ENCODE measurements at places on chromosomes 11 and 22. TPM values are rescaled to one million over a fixed set of nuclear protein-coding genes. Genes with fewer than 3 reads are reported as not detected.

GRCh38 chr22:43569111-43569510 is 157.3 kb downstream of the MPPED1 start:
- DNase-seq: no peak

- no peak for DNase-seq
These were observed 161.1 kb downstream of the TEAD1 start for GRCh38 chr11:12835286-12835685.

GRCh38 chr22:35315141-35315854 is 15.6 kb downstream of the TOM1 start:
- DNase-seq: no peak

DNA sequence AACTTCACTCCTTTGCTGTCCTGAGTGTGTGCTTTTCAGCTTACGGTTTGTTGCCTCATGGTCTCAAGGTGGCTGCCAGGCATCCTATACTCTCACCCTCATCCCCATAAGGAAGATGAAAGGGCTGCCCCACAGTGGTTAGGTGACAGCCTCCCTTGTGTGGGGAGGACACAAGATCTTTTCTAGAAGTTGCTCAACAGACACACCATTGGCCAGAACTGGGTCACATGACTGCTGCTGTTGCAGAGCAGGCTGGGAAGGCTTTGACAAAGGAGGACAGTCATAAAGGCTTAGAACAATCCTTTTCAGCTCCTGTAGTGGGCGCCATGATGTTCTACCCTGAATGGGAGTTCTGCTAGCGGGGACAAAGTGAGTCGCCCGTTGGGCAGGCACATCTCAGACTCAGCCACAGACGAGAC is 69.7 kb upstream of the RASD2 start:
- DNase-seq: no peak

DNA sequence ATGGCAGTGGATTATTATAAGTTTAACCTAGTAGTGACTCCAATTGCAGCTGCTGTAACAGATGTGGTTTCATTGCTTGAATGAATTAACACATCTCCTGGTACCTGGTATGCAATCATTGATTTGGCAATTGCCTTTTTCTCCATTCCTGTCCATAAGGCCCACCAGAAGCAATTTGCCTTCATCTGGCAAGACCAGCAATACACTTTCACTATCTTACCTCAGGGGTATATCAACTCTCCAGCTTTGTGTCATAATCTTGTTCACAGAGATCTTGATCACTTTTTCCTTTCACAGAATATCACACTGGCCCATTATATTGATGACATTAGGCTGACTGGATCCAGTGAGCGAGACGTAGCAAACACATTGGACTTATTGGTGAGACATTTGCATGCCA is 128.7 kb upstream of the ZC3H12C start:
- no peak for DNase-seq

- DNase-seq: no peak
These were observed 51.7 kb upstream of the PAK1 start for GRCh38 chr11:77525455-77526091.

GRCh38 chr11:130477586-130478203 is 29.2 kb downstream of the ADAMTS15 start:
- no peak for DNase-seq

- no peak for DNase-seq
These were observed 318.6 kb upstream of the PLET1 start for GRCh38 chr11:112579282-112579681.

GRCh38 chr22:46390652-46391301 is 55.3 kb downstream of the TRMU start:
- DNase-seq: no peak

GRCh38 chr11:19232910-19233503 is 7.7 kb downstream of the E2F8 start:
- DNase-seq: no peak

- no peak for DNase-seq
These were observed 1.7 kb upstream of the ST14 start for GRCh38 chr11:130157840-130158239.

DNA sequence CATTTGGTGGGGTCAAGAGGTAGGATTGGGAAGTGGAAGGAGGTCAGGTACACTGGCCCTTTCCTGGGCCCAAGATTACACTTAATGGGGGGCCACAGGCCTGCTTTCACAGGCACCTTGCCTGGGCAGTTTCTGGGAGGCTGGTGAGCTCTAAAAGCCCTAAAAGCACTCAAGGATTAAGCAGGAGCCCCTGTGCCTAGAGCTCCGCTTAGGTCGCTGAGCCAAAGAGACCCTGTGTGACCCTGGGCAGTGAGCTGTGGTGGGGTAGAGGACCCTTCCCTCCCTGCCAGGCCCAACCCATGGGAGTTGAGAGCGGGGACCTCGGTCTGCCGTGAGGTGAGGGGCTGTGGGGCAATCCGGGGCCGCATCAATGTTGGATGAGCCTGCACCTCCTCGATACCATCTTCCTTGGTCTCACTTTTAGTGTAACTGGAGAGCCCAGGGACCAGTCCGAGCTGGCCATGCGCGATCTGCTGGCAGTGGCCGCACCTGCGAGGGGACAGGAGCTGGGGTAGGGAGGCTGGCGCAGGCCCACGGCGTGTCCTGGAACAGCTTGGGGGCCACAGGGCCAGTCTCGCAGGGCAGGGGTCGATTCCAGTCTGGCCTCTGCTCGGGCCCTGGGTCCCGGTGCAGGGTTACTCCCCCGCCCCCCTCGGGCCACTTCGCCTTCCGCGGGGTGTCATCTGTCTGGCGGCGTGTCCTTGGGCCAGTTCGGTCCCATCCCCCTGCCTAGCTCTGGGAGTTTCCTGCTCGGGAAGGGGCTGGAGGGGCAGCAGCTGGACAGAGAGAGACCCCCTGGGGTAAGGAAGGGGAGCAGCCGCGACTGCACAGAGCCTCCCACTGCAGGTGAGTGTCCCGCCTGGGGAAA is 44.3 kb downstream of the EIF3F start:
- DNase-seq: no peak

DNA sequence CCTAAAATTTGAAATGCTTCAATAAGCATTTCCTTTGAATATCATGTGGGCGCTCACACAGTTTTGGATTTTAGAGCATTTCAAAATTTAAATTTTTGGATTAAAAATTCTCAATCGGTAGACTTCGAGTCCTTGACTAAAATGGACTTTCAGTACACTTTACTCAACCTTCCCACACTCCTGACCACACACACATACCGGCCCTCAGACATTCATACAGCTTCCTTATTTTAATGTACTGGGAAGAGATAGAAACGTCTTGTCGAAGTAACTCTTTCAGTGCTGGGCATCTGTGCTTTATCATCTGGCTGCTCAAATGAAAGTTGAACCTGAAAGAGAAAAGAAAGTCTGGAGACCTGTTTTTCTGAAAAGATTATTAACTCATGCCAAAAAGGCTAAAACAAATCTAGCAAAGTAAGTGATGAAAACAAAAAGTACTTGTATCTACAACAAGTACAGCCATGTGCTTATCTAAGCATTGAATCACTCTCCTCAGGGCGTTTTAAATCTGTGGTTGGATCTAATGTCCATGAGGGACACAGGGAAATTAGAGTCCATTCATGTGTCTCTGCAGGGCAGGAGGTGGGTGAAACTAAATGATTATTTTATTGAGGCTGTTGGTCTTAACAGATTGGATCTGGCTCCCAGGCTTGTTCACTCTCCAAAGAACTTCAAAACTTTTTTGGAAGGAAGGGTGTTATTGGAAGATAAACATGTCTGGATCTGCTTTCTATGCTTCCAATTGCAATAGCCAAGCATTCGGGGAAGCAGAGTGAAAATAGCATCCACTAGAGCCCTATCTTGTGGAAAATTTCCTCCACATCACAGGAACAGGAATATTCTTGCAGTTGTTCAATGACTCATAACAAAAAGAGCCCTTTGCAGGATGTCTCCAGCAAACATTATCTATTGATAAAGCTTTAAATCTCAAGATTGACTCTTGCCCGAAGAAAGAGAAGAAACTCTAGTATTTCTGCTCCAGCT is 47.0 kb downstream of the CARD18 start:
- DNase-seq: no peak

- no peak for DNase-seq
These were observed 12.3 kb downstream of the PKNOX2 start for GRCh38 chr11:125176866-125177265.

DNA sequence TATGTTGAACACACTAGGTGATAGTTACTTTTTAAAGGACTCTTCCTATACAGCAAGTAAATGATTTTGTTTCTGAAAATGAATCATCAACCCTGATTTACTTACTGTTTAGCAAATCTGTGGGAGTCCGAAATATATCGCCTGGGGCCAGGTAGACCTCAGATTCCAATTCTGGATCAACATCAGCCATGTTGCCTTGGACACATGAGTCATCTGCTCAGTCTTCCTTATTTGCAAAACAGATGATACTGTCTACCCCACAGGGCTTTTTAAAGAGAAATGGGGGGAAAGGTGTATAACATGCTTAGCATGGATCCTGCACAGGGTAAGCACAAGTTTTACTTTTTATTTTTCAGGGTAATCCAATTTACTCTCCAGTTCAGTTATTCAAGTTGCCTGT is 324.2 kb downstream of the TENM4 start:
- DNase-seq: no peak

GRCh38 chr11:3046641-3047040 is 10.6 kb downstream of the CARS1 start:
- no peak for DNase-seq

GRCh38 chr22:50082961-50083461 is 2.2 kb downstream of the MLC1 start:
- DNase-seq: no peak

DNA sequence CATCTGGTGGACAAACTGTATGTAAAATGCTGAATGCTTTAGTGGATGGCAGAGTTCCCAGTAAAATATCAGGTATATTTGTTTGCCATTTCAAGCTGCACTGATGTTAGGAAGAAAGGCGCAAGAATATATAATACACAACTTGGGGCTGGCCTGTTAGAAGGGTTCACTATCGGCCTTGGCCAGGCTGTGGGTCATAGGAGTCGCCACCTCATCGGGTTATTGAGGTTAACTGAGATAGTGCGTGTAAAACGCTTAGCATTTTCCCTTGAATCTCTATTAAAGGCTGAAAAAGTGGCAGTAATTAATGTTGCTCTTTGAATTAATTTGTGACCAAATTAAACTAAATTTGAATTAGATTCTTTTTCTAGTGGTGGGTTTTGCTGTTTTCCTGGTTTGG is 5.1 kb downstream of the FAM118A start:
- DNase-seq: no peak

DNA sequence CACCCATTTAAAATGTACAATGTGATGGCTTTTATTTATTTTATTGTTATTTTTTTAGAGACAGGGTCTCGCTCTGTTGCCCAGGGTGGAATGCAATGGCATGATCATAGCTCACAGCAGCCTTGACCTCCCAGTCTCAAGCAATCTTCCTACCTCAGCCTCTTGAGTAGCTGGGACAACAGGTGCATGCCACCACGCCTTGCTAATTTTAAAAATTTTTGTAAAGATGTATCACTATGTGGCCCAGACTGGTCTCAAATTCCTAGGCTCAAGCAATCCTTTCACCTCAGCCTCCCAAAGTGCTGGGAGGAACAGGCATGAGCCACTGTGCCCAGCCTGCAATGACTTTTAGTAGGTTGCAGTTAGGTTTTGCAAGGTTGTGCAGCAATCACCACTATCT is 14.3 kb downstream of the CLDN5 start:
- no peak for DNase-seq

GRCh38 chr11:47411884-47412746 is 3.7 kb downstream of the SLC39A13 start:
- peak; percentile 82 for DNase-seq

DNA sequence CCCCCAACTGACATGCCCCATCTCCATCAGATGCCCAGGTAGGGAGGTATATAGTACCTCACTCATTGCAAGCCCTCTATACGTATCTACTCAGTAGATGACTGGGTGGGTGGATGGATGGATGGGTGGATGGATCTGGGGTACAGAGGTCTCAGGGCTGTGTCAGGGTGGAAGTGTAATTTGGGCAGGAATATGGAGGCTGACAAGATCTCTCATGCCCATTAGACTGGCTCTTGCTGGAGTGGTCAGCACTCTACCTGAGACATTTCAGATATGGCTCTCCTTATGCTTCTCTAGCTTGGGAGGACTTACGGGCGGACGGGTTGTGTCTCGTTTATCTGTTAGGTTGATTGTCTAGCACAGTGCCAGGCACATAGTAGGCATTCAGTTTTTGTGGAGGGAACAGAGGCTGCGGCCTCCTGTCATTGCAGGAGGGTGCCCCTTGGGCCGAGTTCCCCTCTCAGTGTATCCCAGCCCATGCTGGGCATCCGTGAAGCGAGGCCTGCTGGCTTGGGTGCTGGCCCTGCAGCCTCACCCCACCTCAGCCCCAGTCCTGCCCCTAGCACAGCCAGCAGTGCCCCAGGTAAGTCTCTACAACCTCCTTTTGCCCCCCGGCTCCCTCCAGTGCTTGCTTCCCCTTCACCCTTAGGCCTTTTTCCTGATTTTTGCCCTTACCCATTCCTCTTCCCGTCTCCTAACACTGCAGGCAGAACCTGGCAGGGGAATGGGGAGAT is 13.7 kb downstream of the ROBO3 start:
- DNase-seq: peak; percentile 10

GRCh38 chr11:9230296-9230695 is 34.9 kb downstream of the DENND5A start:
- peak; percentile 8 for DNase-seq

DNA sequence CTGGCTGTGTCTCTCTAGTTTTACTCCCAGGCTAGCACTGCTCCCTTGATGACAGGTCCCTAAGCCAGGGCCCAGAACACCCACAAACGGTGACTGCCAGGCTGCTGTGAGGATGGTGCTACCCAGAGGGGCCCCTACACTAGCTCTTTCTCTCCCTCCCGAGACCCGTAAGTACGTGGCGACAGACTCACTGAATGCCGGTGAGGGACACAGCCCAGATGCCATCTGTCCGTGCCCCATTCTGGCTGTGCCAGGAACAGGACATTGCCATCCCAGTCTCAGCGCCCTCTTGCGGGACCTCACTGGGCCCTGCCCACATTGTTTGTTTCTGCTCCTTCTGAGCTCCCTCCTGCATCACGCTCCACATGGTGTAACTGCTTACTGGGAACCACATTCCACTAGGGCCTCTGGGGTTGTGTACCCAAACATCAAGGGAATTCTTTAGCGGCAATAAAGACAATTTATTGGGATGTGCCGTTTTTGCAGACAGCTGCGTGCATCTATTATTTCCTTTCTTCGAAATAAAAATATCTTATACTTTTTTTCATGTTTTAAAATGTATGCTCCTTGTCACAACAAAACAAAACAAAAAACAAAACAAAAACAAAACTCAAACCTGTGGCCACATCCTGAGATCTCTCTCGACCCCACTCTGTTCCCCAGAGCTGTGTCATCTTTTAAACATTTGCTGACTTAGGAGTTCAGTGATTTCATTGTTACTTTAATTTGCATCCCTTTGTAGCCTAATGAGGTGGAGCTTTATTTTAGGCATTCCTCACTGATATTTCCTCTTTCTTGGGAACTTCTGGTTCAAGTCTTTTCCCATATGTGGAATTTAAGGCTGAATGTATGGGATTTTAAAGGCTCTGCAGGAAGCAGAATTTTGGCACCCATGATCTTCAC is 4.4 kb upstream of the TPCN2 start:
- peak; percentile 90 for DNase-seq

- DNase-seq: no peak
These were observed 6.1 kb upstream of the SSTR3 start for GRCh38 chr22:37218399-37218770.

Gene KLHL35
- 0.72 TPM for total RNA-seq

Gene POU2AF3
- total RNA-seq: 0.52 TPM

Gene MOV10L1
- total RNA-seq: not detected

Gene PNPLA3
- 17.5 TPM for total RNA-seq

Gene TSPAN32
- total RNA-seq: not detected

Gene SCGB2A2
- not detected for total RNA-seq

Gene DERL3
- total RNA-seq: 9.8 TPM

Gene OR51E2
- total RNA-seq: not detected

Gene NLRP14
- not detected for total RNA-seq

Gene MS4A6A
- total RNA-seq: not detected

Gene ADAMTS8
- total RNA-seq: 5.0 TPM

Gene RIMBP3C
- total RNA-seq: 0.22 TPM

Gene KCNE3
- 4.9 TPM for total RNA-seq
